ENCODE measurements at places on chromosomes 2 and 18.
A peak's percentile ranks its signal among the peaks of the same experiment; 100 is the strongest.

- DNase-seq, result no peak
Measured at GRCh38 chr2:28557389-28558131, 61.7 kb downstream of the PLB1 start.

DNA sequence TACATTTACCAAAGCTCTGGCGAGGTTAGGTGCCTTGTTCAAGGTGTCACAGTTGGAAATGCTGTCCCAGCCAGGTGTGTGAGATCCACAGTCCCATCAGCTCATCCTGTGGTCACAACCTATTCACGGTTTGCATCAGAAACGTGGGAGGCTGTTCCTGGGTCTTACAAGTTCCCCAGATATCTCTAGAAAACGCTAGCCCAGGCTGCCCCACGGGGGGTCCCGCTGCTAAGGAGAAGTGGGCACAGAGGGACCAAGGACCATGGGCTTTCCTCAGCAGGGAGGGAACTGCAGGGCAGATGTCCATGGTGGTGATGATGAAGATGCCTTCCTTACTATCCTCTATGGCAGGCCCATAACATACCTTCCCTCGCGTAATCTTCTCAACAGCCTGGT lies 649 bp downstream of the FECH start:
- DNase-seq, result no peak

DNA sequence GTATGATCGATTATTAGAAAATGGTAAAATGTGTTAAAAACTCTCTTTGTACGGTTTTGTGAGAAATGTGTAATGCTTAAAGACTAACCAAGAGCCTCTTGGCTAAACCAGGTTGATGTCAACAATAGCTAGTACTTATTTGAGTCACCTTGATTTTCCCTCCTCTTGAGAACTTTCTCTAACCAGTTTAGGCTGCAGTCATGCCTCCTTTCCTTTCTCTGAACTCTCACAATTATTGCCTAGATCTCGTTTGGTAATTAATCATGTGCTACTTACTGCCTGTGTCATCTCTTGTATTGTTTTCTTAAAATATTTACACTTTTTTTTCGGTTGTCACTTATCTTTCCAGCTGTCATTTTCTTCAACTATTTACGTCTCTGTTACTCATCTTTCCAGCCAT lies 1.1 kb upstream of the EPC2 start:
- DNase-seq, result no peak

GRCh38 chr2:3132466-3132865 lies 245.2 kb downstream of the EIPR1 start:
- DNase-seq, result no peak

GRCh38 chr2:239611222-239611795 lies 210.5 kb upstream of the HDAC4 start:
- DNase-seq, result no peak

DNA sequence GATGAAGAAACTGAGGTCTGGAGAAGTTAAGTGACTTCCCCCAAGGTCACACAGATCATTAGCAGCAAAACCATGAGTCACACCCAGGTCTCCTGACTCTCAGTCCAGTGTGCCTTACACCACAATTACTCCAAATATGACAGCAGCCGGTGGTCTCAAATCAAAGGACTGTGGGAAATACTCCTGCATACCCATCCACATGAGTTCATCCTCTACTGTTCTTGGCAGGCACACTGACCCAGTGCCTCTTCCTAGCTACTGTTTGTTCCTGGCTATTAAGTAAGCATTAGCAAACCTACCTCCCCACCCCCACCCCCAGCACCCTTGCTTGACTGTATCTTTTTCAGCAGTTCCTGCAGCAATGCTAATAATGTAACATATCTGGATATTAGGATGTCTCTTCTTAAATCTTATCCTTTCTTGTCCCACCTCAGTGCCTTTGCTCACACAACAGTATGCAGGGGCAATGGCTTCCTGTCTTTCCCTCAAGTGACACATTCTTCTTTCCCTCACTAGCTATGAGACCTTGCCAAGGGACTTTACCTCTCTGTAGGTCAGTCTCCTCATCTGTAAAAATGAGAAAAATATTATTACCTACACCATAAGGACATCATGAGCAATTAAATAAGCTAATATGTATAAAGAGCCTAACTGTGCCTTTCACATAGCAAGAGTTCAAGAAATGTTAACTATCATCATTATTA lies 46.2 kb downstream of the FAM98A start:
- no peak for DNase-seq

DNA sequence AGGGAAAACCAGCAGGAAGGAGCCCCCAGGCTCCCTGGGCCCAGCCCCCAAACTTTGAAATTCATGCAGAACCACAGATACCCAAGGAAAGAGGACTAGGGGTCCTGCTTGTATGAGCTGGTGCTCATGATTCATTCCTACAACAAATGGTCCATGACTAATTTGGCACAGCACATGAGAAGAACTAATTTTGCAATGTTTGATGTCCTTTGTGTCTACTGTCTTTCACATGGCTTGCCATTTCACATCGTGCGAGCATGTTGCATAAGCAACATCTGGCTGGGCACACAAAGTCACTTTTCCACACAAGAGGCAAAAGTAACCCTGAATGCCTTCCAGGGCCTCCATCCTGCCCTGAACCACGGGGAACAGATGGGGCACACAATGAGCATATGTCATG lies 149.6 kb upstream of the APCDD1 start:
- peak; percentile 55 for DNase-seq

- no peak for DNase-seq
Measured at GRCh38 chr2:63051042-63051794, 588 bp downstream of the OTX1 start.

DNA sequence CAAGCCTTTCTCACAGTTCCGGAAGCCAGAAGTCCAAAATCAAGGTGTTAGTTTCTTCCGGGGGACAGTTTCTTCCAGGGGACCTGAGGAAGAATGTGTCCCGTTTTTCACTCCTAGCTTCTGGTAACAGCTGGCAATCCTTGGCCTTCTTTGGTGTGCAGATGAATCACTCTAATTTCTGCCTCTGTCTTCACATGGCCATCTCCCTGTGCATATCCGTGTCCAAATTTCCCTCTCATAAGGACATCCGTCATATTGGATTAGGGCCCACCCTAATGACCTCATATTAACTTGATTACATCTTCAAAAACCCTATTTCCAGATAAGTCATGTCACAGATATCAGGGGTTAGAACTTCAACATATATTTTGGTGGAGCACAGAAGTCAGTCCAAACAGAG lies 141.4 kb downstream of the ZEB2 start:
- no peak for DNase-seq

DNA sequence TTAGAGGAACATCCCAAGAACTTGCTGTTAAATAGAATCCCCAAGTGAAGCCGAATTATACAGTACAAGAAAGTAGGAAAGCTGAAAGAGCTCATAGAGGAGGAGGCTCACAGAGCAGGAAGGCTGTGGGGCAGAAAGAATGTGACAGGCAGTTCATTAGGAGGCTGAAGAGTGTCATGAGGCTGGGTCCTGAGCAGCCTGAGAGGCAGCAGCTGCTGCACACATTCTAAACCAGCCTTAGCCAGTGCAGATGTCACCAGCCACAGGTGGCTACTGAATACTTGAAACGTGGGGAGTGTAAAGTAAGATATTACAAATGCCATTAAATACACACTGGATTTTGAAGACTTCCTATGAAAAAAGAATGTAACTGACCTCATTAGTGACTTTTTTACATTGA lies 490.2 kb upstream of the KLHL29 start:
- DNase-seq, result no peak

DNA sequence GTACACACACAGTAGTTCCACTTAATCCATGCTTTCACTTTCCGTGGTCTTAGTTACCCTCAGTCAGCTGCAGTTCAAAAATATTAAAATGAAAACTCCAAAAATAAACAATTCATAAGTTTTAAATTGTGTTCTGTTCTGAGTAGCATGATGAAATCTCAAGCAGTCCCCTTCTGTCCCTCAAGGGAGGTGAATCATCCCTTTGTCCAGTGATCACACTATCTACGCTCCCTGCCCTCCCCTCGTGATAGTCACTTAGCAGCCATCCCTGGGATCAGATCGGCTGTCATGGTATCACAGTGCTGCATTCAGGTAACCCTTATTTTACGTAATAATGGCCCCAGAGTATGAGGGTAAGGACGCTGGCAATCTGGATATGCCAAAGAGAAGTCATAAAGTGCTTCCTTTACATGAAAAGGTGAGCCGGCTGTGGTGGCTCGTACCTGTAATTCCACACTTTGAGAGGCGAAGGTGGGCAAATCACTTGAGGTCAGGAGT lies 5.8 kb upstream of the RTN4 start:
- no peak for DNase-seq

DNA sequence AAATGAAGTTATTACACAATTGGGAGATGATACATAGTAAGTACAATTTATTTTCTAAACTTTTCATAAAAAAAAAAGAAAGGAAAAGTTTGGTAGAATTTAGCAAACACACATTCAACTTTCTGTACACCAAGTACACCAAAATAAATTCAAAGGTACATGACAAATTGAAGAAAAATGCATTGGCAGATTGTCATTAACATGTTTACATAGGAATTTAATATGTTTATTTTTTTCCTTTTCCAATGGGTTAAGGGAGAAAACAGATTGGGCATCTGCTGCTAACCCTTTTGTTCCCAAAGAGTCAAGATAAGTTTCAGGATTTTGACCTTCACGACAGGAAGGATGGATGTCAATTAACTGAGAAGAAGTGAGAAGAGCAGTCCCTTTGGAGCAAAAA lies 620.4 kb downstream of the XIRP2 start:
- no peak for DNase-seq

DNA sequence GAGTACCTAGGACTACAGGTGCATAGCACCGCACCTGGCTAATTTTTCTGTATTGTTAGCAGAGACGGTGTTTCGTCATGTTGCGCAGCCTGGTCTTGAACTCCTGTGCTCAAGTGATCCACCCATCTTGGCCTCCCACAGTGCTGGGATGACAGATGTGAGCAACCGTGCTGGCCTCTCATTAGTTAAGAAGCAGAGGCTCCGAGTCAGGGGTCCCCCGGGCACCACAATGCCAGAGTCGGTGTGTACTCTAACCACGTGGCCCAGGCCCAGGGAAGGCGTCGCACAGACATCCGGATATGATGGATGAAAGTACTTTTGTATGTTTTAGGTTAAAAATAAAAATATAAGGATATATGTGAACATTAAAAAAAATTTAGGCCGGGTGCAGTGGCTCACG lies 28.3 kb upstream of the HPCAL1 start:
- DNase-seq, result no peak

GRCh38 chr2:218387369-218388194 lies 5.5 kb downstream of the SLC11A1 start:
- DNase-seq, result no peak

DNA sequence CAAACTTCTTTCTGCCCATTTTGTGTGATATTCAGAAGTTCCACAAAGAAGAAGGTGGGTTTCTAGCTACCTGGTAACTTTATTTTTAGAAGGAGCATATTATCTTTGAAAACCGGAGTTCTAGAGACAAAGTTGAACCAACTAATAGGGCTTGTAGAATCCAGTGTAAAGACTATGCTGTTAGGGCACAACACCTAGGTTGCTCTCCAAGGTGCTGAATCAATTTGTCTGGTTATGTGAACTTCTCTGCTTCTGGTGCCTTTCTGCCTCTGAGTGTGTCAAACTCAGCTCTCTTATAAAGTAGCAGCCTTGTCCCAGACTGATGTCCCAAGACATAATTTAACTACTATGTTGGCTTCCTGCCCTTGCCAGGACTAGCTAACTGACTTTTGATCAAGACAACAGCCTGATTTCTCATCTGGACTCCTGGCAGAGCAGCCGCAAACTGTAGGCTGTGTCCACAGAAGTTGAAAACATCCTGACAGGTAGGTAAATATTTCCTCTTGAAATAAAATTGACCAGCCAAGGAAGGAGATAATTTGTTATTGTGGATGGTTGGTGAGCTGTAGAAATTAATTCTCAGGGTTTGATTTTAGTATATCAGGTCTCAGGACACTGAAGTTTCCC lies 119.4 kb downstream of the CYRIA start:
- no peak for DNase-seq

- no peak for DNase-seq
Measured at GRCh38 chr2:181025004-181025403, 44.6 kb downstream of the UBE2E3 start.

DNA sequence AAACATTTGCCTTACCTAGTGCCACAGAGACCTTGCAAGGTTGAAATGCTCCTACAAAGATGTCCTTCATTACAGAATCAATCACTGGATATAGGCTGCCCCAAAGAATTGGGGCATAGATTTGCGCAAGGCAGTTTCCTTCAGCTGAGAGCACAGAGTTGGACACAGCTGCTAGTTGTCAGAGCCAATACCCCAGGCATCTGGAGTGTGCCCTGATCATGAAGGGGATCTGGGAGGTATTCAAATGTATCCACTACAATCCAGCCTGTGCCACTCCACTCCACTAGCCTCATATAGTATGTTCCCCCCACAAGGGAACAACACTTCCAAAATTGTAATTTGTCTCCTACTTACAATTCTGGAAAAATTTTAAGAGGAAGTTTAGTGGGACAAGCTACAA lies 62.3 kb upstream of the ITPRID2 start:
- DNase-seq, result no peak

- no peak for DNase-seq
Measured at GRCh38 chr2:78260861-78261260, 738.7 kb upstream of the LRRTM4 start.

DNA sequence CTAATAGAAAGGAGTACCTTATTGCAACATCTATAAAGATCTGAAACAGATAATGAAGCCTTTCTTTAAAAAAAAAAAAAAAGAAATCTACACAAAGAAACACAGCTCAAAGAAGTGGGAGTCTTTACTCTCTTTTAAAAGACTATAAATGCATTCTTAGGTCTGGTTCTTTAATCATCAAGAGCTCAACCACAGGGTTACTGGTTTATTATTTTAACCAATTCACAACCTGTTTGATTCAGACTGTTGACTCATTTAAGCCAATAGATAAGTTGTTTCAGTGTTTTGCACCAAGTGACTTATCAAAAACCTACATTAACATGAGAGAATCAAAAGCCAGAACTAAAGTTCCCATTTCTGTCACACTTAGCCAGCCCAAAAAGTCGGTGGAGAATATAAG lies 93.1 kb downstream of the TCF4 start:
- no peak for DNase-seq

DNA sequence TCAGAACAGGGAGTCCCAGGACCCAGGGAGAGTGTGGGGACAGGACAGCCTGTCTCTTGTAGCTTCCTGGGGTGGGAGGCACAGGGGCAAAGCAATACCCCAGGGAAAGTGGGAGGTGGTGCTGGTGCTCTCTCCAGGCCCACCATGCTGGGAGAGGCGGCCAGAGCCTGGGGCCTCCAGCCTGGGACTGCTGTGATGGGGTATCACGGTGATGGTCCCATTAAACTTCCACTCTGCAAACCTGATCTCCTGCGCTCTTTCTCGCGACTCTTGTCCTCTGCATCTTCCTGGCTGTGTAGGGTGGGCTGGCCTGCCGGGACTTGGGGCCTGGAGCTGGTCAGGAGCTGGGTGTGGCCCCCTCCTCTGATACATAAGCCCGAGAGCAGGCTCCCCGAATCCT lies 8.0 kb upstream of the CAPN10 start:
- no peak for DNase-seq

- no peak for DNase-seq
Measured at GRCh38 chr2:193442293-193442692, 1247.6 kb upstream of the TMEFF2 start.

Data from AG09319 (cell line).